Stimulated activated CD8-positive, alpha-beta memory T cell treated with anti-CD3 and anti-CD28 coated beads, Interleukin-2, amount 100 ng/mL, for 1 hour (primary cell): ENCODE measurements at places on chromosomes 12 and 14.
A peak's percentile ranks its signal among the peaks of the same experiment; 100 is the strongest.

GRCh38 chr14:30227876-30228275 is 300.2 kb upstream of the PRKD1 start:
- no peak for DNase-seq

DNA sequence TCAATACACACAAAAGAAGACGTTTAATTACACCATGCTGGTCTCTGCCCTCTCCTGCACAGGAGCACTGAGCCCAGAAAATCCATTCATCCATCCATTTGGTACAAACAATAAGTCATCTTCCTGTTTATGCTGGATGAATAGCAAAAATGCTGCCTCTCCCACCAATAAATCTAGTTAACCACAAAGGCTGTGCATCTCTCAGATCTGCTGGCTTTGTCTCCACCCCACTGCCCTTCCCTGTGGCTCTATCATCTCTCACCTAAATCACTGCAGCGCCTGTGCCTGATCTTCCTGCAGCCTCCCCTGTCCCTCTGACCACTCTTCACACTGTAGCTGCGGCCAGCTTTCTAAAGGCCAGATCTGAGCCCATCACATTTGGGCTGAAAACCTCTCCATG is 72.9 kb upstream of the DDX11 start:
- no peak for DNase-seq

DNA sequence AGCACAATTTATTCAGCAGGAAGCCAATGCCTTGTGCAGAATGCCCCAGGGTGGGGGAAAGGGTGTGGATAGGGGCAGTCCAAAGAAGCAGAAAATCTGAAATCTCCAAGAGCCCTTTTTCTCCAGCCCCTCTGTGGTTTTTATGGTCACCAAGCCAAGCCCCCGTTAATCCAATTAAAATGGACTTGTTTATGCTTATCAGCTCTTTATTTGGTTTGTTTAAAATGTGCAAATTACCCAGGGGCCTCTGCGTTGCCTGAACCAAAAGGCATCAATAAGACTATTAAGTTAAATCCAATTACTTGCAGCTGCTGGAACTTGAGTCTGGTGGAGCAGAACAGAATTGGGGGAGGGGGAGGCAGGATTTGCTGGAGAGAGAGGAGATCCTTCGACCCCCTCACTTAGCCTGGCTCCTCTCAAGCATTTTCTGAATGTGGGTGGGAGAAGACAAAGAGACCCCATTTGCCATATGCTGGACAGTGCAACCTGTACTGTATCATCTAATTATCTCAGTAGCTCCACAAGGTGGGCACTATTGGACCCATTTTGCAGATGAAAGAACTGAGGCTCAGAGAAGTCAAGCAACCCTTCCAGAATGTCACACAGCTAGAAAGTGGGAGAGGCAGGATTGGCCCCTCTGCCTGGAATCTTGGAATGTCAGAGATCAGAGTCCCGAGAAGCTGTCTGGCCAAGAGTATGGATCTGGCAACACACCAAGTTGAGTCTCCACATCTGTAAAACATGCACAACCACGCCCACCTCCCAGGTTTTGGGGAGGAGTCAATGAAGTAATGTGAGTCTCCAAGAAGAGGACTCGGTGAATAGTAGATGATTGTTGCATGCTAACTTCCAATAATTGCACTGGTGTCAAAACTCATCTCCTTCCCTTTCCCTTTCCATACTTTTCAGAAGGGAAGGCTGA is 66.9 kb downstream of the CMKLR1 start:
- DNase-seq = no peak

DNA sequence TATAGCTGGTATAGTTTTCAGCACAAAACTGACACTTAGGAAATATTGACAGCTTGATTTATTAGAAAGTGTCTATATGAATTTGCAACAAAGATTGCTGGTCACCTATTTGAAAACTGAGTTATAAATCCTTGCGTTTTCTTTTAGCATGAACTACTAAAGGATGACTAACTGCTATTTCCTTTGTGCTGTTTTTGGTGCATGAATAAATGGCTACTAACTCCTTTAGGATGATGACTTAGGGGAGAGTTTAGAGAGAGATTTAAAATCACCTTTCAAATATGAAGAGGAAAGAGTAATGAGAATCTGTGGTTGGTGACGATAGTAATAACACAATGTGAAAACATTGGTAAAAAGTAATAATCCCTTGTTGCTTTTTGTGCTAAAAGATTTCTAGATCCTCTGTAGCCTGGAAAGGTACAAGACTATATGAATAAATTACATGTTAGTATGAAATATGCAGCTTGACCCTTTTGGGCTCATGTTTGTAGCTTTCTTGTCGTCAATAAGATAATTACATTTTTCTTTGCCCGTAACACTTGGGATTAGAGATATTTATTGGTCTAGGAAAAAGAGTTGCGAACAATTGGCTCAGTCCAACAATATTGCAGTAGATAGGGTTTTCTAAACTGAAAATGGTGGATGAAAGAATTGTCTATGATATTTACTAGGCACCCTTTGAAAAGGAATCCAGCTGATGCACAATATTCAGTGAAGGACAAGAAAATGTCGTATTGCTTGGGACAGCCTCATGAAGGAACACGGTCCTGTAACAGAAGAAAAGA is 453.0 kb downstream of the ADAMTS20 start:
- DNase-seq = no peak

DNA sequence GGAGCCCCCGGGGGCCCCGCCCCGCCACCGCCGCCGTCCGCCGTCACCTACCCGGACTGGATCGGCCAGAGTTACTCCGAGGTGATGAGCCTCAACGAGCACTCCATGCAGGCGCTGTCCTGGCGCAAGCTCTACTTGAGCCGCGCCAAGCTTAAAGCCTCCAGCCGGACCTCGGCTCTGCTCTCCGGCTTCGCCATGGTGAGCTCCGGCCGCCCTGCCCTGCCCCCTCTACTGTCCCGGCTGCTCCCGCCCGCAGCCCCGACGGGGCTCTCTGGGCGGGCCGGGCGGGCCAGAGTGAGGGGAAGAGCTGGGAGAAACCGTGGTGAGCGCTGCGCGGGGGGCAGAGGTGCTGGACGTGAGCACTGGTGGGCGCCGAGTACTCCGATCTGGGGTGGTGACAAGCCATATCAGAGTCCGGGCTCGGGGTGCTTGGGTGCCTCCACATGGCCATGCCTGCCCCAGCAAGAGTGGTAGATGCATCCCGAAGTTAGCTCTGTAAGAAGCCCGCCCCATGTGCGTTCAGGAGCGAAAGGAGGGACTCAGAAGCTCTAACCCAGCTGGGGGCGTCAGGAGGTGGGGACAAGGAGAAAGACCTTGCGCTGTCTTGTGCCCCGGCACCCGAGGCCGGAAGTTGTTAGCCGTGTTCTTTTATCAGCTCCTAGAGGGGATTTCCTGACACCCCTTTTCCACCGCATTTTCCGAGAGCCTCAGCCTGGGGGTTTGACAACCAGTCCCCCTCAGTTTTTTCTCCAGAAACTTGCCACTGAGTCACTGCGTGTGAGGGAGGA is 717 bp downstream of the ORAI1 start:
- DNase-seq = peak; percentile 81

- no peak for DNase-seq
Measured at GRCh38 chr14:53249059-53249458, 95.9 kb upstream of the DDHD1 start.

DNA sequence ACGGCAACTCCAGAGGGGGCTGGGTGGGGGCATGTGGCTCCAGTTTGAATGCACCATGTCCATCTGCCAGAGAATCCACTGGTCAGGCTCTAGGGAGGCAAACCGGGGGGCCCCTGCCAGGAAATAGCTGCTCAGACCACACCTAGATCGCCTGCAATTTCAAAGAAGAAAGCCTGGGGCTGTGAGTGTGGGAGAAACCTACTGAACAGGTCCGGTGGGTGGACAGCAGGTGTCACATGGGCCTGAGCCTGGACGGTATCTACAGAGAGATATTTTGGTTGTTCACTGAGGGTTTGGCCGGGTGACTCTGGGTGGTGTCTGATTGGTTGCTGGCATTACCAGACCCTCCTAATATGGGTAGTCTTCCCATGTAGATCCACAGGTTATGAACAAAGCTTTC is 32.0 kb downstream of the DAO start:
- DNase-seq = no peak

DNA sequence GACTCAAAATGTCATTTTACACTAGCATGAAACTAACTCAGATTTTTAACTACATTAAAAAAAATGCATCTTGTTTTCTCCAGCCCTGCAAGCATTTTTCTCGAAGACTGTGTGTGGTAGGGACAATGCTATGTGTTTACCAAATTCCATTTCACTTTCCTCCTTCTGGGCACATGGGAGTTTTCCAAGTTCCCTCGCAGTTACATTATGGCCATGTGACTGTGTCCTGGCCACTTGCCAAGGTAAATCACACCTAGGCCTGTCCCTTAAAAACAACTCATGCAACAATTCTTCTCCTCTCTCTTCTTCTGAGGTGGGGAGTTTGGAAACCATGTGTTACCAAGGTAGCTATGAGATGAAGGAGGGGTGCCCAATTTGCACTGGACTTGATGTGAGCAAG is 108.7 kb downstream of the SYT10 start:
- no peak for DNase-seq
